Activated CD4-positive, alpha-beta T cell treated with anti-CD3 and anti-CD28 coated beads for 1 hour (primary cell): ENCODE measurements at places on chromosomes 16 and 17.

DNA sequence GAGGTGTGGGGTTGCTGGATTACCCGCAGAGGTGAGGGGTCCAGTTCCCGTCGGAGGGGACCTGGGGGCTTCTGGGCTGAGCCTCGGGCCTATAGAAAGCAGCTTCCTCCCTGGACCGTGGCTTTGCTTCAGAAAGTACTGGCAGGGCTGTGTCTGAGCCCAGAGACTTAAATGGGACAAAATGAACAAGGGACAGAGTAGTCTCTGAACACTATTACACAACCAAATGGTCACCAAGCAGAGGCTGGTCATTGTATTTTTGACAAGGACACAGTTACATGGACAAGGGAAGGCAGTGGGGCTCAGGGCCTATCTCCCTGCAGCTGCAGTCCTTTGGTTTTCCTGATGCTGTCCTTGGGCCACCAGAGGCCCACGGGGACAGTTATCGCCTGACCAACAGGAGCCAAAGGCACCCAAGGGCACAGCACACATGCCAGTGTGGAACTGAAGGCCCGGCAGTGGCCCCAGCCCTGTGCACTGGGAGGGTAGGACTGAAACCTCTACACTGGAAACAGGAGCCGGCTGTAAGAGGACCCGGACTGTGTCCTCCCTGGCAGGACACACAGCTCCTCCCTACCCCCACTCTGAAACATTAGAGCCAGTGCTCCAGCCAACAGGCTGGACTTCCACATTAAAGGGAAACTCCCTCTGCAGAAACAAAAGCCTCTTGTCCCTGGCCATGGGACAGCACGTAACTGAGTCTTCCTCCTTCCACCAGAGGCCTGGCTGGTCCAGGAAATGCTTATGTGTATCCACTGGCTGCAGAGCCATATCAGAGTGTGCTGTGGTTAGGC lies 26.0 kb upstream of the ERN1 start:
- DNase-seq = no peak

DNA sequence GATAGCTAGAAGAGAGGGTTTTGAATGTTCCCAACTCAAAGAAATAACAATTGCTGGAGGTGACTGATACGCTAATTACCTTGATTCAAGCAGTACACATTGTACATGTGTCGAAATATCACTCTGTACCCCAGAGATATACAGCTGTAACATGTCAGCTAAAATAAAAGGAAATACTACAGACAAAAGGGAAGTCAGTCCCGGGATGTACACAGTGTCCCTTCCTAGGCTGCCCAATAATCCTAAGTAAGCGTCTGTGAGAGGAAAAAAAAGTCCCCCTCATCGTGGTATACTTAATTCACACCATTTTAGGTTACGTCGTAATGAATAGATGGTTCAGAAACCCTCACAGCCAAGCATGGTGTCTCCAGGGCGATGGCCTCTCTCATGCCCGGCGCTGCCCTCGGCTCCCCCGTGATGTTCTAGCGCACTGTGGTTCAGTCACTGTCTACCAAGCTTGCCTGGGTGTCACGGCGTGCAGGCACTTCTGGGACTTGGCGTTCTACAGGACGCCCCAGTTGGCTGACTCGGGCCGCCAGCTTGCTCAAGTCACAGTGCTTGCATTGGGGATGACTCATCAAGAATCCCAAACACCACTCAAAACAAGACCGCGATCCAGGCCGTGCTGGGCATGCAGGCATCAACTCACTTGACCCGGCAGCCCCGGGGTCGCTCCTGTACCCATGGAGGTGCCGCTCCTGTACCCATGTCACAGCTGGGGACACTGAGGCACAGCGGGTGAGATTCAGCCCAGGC lies 27.6 kb downstream of the CCDC40 start:
- no peak for DNase-seq

DNA sequence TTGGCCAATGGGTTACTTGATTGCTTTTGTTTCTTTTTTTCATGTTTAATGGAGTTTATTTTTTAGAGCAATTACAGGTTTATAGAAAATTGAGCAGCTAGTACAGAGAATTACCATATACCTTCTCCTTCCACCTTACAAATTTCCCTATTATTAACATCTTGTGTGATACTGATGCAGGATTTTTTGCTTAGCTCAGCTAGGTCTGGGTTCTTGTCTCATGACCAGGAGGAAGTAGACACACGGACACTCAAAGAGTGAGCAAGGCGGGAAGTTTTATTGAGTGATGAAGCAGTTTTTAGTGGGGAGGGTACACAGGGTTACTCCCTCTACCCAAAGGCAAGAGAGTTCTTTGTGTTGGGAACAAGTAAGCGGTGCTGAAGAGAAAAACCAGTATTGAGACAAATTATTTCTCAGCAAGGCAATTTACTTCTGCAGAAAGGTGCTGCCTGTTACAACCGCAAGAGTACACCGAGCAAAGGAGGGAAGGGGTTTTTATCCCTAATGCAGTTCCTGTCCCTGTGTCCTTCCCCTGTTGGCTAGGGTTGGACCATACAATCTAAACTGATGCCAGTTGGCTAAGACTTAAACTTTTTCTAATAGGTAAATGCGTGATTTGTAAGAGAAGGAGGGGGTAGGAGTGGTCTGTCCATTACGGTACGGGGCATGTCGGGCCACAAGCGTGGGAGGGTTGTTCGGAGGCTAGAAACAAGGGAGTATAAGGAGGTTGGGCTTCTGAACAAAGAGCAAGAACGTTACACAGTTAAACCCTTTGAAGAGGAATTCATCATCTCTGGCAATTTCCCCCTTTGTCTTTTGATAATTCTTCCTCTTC lies 26.9 kb downstream of the SEC14L1 start:
- no peak for DNase-seq

GRCh38 chr17:80874866-80875445 lies 116.7 kb upstream of the CHMP6 start:
- DNase-seq = no peak

- no peak for DNase-seq
Measured at GRCh38 chr17:7218758-7219157, 878 bp downstream of the DLG4 start.

- no peak for DNase-seq
Measured at GRCh38 chr16:80947708-80948625, 58.7 kb downstream of the CMC2 start.
